EH (cell line): ENCODE measurements at places on chromosomes 6 and 20.

GRCh38 chr6:158801655-158802294, 17.4 kb downstream of the EZR start:
- no peak for DNase-seq

DNA sequence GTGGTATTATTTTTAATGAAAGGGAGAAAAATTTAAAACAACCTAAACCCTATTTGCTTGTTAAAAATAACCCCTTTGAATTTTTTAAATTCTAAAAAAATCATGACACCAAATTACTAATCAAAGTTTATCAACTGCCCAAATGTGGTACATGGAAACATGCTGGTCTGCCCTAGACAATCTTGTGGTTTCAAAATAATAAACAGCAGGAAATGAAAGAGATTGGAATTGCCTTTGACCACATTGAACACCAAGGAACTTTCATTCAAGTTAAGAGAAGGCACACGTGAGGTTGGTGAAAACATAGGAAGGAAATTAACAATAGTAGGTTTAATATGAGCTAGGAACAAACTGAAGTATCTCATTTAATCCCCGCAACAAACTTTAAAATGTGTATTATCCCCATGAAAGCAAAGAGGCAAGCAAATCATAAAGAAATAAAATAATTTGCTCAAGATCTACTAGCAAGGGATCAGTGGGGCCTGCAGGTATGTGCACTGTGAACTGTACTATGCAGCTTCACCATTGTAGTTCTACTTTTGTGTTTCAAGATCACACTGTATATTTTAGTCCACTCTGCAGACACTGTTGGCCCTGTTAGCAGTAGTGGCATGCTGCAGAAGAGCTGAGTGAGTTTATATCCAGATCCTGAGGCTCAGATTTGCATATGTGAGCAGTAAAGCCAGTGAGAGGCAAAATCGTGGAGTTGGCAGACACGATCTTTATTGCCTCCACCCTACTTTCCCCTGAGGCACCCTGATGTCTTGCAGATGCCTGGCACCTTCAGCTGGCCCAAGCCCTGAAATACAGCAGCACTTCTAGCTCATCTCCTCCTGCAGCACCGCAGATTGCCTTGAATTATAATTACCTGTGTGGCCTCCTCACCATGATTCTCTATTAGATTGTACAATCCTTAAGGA, 157.8 kb upstream of the TENT5A start:
- DNase-seq: peak; percentile 47

DNA sequence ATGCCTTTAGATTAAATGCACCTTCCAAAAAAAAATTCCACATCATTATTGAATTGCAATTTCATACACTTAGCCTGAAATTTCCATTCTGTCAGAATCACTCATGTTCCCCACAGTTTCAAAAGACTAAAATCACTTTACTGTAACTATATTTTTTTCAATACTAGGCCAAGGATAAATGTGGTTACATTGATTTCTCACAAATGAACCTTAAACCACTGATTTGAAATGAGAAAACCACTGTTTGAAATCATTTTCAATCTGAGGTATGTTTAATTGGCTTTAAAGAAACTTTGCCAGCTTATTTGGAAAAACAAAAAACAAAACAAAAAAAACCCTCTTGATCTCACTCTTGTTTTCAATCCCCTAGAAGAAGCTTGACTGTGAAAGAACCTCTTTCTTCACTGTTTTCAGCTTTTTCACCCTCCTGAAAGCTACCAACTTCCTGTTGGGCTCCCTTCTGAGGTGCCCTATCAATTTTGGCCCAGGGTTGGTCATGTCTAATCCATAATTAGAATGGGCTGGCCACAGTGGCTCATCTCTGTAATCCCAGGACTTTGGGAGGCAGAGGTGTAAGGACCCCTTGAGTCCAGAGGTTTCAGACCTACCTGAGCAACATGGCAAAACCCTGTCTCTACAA, 242.5 kb downstream of the ADGRG6 start:
- DNase-seq: no peak

DNA sequence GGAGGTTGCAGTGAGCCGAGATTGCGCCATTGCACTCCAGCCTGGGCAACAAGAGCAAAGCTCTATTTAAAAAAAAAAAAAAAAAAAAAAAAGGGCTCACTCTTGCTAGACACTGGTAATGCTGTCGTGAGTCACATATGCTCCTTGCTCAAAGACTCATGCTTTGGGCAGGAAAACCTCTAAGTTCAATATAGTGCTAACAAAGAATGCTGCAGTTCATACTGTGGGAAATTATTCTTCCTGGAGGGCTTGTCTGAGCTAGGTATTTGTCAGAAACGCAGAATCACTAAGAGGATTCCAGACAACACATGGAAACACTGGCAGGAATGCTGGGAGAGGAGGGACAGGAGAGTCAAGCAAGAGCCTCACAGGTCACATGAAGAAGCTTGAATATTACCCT, 2.3 kb upstream of the LYRM2 start:
- DNase-seq: peak; percentile 58

DNA sequence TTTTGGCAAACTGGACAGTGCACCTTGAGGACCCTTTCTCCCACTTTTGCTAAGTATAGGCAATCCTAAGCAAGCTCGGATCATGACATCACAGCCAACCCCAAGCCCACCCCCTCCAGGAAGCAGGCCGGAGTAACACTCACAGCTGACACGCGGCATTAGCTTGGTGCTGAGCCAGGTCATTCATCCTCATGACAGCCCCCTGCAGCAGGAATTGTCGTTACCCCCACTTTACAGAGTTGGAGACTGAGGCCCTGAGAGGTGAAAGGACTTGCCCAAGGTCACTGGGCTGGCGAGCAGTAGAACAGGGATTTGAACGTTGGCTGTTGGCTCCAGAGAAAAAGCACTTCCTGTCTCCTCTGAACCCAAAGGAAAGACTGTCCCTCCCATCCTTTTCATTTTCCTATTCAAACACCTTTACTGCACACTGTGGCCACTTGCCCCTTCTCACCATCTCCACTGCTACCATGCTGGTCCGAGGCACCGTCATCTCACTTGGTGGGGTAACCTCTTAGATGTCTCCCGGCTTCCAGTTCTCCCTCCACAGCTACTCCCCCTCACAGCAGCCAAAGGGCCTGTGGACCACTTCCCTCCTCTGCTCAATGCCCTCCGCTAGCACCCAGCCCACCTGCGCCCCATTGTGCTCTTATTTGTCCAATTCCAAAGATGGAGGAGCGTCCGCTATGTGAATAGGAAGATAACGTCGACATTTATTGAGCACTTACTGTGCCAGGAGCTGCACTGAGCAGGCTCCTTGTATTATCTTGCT, 84.7 kb downstream of the PREX1 start:
- DNase-seq: no peak

DNA sequence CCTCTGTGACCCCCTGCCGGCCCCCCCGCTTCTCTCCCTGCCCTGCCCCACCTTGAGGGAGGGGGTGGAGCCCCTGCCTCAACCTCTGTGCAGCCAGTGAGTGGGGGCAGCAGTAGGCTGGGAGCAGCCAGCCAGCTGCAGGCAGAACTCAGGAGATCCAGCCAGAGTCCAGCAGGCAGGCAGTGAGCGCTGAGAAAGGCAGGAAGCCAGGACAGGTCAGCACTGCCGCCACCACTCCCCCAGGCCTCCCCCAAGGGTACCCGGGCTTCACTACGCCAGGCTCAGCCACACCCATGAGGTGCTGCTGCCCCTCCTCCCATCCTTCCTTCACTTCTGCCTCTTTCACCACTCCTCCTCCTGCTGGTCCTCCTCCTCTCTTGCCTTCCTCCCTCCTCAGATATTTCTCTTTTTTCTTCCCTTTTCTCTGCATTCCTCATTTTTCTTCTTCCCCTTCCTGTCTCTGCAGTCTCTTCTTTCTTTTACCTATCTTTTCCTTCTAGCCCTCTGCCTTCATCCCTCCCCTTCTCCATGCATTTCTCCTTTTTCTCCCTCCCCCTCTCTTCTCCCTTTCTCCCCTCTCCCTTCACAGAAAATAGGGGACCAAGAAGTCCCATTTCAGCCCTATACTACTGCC, 11.5 kb downstream of the TMEM63B start:
- no peak for DNase-seq

DNA sequence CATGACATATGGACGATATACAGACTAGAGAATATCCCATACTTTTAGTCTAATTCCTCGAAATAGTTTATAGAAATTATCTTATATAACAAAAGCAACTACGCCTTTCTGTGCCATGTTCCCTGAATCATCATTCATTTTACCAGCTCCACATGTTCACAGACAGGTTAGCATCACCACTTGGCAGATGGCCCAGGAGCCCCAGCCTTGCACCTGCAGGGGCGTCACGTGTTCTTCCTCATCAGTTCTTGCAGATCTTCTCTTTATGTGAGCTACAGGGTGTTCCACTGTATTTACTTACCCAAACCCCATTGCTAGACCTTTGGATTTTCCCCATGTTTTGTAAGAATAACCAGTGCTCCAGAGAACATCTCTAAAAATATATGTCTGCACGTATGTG, 12.6 kb upstream of the BNIP5 start:
- DNase-seq: no peak
